A549 treated with CORT108297 at 1 μM for 4 hours (cell line): ENCODE measurements at places on chromosomes 6 and 20. TPM values are rescaled to one million over a fixed set of nuclear protein-coding genes. Genes with fewer than 3 reads are reported as not detected.

Gene C6orf58
- total RNA-seq: 0.13 to 0.24 TPM (median 0.15 TPM) in 5 replicates

Gene KIF13A
- total RNA-seq: 18.9 to 23.2 TPM (median 20.6 TPM) in 5 replicates

Gene LY86
- total RNA-seq: not detected in 5 replicates

Gene CLPSL1
- not detected in 5 replicates for total RNA-seq

Gene CPNE5
- 0.06 to 0.12 TPM (median 0.09 TPM) in 4 of 5 replicates, not detected in the other for total RNA-seq

Gene OPN5
- total RNA-seq: not detected in 5 replicates

Gene RSPO4
- total RNA-seq: not detected in 5 replicates

Gene TSPO2
- total RNA-seq: not detected in 5 replicates

Gene SENP6
- 27.9 to 40.9 TPM (median 29.6 TPM) in 5 replicates for total RNA-seq

Gene DTNBP1
- 8.6 to 13.3 TPM (median 12.9 TPM) in 5 replicates for total RNA-seq

Gene CHRNA4
- 0.09 to 0.84 TPM (median 0.33 TPM) in 5 replicates for total RNA-seq

Gene ADGRF1
- total RNA-seq: 0.16 TPM in 1 of 5 replicates, not detected in the others

Gene GLP1R
- not detected in 5 replicates for total RNA-seq

Gene PCK1
- total RNA-seq: 0.05 to 0.09 TPM (median 0.06 TPM) in 3 of 5 replicates, not detected in the others

Gene NKX2-4
- total RNA-seq: 0.03 to 0.05 TPM (median 0.05 TPM) in 3 of 5 replicates, not detected in the others

Gene BFSP1
- total RNA-seq: 4.0 to 4.4 TPM (median 4.1 TPM) in 5 replicates

Gene ATP6V1G2
- total RNA-seq: 0.54 to 1.1 TPM (median 0.67 TPM) in 5 replicates

Gene SH3BGRL2
- 0.24 to 0.33 TPM (median 0.27 TPM) in 5 replicates for total RNA-seq

Gene EYA4
- 9.6 to 11.6 TPM (median 11.4 TPM) in 5 replicates for total RNA-seq

Gene BYSL
- total RNA-seq: 36.4 to 49.1 TPM (median 42.2 TPM) in 5 replicates

Gene KCNK17
- total RNA-seq: not detected in 5 replicates

Gene MUC22
- 0.02 to 0.03 TPM (median 0.02 TPM) in 3 of 5 replicates, not detected in the others for total RNA-seq

Gene COL21A1
- 0.72 to 1.1 TPM (median 0.76 TPM) in 5 replicates for total RNA-seq

Gene ASIP
- not detected in 5 replicates for total RNA-seq

Gene LPIN3
- 8.4 to 14.9 TPM (median 11.1 TPM) in 5 replicates for total RNA-seq

Gene VGLL2
- total RNA-seq: not detected in 5 replicates

Gene KCNK5
- 0.91 to 1.6 TPM (median 1.2 TPM) in 5 replicates for total RNA-seq

Gene ADISSP
- 100 to 176 TPM (median 166 TPM) in 5 replicates for total RNA-seq

Gene WFDC12
- total RNA-seq: not detected in 5 replicates

Gene RNF39
- total RNA-seq: 0.03 to 0.07 TPM (median 0.05 TPM) in 3 of 5 replicates, not detected in the others

Gene SIRPB1
- 0.48 to 0.66 TPM (median 0.52 TPM) in 5 replicates for total RNA-seq

Gene BCKDHB
- total RNA-seq: 4.8 to 6.8 TPM (median 5.4 TPM) in 5 replicates

Gene CLDN20
- not detected in 5 replicates for total RNA-seq

Gene CST5
- not detected in 5 replicates for total RNA-seq

Gene PPP1R3D
- 1.6 to 2.5 TPM (median 2.4 TPM) in 5 replicates for total RNA-seq

Gene NRN1
- 0.74 to 0.94 TPM (median 0.76 TPM) in 5 replicates for total RNA-seq

Gene TMEM170B
- 0.60 to 0.95 TPM (median 0.90 TPM) in 5 replicates for total RNA-seq

Gene RFX6
- total RNA-seq: 0.03 TPM in 1 of 5 replicates, not detected in the others

Gene PPP1R3G
- total RNA-seq: 1.1 to 2.0 TPM (median 1.4 TPM) in 5 replicates

Gene OXT
- total RNA-seq: not detected in 5 replicates
